ENCODE measurements at places on chromosomes 7 and 10. TPM values are rescaled to one million over a fixed set of nuclear protein-coding genes. Genes with fewer than 3 reads are reported as not detected.

GRCh38 chr7:131103997-131104396, 223.7 kb upstream of the MKLN1 start:
- no peak for DNase-seq

Gene CFAP70
- total RNA-seq: 2.9 TPM

Gene HOXA5
- 23.6 TPM for total RNA-seq

Gene CALU
- total RNA-seq: 42.1 TPM

- DNase-seq: no peak
Observed at GRCh38 chr7:29851487-29851886, 45.2 kb downstream of the WIPF3 start.

GRCh38 chr10:132943791-132944404, 1.5 kb upstream of the CFAP46 start:
- DNase-seq: no peak

GRCh38 chr10:79092292-79092896, 23.6 kb downstream of the ZMIZ1 start:
- DNase-seq: no peak

DNA sequence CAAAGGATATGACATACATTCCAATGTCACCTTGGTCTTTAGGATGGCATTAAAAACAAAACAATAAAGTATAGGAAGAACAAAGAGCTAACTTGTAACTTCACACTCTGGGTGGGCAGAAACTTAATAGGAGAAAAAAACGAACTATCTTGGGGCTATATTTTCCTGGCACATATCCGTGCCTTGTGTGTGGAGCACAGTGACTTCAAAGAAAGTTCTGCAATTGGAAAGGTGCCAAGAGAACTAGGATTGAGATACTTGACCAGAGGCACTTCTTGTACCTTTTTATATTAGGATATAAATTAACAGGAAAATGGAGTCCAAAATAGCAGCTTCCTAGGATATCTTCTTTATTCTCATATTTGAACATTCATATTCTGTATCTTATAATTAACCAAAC, 148.4 kb downstream of the SEMA3D start:
- DNase-seq: no peak

DNA sequence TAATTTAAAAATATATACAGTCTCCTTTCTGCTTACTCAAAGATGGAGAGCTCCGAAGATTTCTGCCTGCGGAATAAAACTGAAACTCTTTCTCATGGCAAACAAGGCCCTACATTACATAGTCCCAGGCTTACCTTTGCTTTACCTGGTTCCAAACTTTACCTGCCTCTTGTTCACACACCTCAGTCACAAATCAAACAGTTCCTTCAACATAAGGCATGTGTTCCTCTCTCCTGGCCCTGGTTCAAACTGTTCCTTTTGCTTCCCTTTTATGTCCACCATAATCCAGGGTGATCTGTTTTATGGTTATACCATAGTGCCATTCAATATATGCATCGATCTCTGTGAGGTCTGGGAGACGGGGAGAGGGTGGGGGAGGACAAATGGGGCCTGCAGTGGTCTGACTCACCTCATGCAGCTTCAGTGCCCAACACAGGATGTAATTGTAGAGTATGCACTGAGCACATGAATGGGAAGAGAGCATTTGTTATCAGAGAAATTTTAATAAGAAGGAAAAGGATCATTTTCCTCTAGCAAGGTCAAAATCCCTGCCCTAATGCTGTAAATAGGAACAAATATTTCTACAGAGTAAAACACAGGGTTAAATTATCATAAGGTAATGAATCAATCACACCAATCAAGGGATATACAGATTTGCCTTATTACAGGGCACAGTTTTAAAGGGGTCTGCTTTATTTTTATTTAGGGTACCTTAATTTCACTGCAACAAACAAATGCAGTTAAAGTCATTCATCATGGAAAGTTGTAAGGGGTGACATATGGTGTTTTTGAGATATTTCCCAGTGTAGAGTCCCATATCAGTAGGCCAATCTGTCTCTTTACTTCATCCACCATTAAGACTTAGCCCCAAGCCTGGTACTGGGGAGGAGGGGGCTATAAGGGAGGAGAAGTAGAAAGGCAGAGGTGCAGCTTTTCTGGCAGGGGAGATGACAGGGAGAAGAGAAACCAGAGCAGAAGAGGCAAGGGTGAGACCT, 88.8 kb upstream of the PDE1C start:
- no peak for DNase-seq

Data from Peyer's patch (tissue), 4 donors.